GM20000 (cell line): ENCODE measurements at places on chromosomes 6 and 20.

- DNase-seq, result no peak
Measured at GRCh38 chr6:146544616-146545182, 1.1 kb downstream of the RAB32 start.

DNA sequence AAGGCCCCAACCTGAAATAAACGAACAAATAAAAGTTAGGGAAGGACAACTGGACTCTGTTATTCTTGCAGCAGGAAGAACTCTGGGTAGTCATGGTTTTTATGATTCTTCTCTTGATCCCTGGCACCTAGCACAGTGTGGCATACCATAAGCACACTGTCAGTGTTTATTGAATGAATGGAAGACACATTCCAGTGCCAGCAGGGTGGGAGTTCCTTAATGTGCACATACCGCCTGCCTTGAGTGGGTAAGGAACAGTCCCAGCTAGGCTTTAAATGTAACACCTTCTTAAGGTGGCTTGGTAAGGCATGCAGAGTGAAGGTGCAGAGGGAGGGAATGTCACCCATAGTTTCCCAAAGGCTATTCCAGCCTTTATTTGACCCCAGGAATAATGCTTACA lies 162.9 kb upstream of the CEP162 start:
- DNase-seq, result no peak

DNA sequence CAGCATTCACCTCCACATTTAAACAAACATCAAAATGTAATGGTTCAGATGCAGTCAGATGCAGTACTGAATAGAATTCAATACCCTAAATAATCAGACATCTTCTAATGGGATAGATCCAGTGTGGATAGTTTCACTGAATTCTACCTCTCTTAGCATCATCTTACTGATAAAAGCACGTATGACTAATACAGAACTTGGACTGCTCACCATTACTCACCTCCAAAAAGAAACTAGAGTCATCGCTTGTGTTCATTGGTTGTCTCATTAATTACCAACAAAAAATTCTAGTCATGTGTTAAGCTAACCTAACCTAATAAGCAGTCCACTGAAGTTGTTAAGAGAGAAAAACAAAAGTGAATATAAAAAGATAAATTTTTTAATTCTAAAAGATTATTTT lies 165.9 kb upstream of the IRAK1BP1 start:
- no peak for DNase-seq

- no peak for DNase-seq
Measured at GRCh38 chr6:121393731-121394505, 41.5 kb upstream of the GJA1 start.

- DNase-seq, result no peak
Measured at GRCh38 chr6:145818796-145819195, 4.2 kb upstream of the FBXO30 start.

- DNase-seq, result no peak
Measured at GRCh38 chr6:149962461-149963211, 1.1 kb upstream of the ULBP1 start.

DNA sequence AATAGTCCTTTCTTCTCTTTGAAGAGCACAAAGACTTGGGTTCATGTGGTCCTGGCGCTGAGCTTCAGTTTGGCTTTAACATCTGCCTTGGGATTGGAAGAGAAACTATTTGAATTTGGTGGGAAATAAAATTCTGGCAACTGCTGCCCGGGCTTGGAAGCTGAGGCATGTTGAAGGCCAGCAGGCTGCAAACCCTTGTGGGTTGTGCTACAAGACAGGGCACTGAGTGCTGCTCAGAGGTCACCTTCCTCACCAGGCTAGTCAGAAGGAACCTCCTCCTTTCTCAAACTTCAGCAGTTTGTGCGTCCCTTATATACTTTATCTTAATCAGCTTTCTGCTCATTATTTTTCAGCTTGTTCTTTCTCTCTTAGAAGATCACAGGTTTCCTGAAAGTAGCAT lies 238.4 kb upstream of the TBX18 start:
- no peak for DNase-seq

- DNase-seq, result no peak
Measured at GRCh38 chr20:25020901-25021301, 28.4 kb upstream of the APMAP start.

- no peak for DNase-seq
Measured at GRCh38 chr6:85078058-85078457, 313.7 kb upstream of the TBX18 start.

- DNase-seq, result no peak
Measured at GRCh38 chr20:10511170-10511508, 76.0 kb downstream of the SLX4IP start.

DNA sequence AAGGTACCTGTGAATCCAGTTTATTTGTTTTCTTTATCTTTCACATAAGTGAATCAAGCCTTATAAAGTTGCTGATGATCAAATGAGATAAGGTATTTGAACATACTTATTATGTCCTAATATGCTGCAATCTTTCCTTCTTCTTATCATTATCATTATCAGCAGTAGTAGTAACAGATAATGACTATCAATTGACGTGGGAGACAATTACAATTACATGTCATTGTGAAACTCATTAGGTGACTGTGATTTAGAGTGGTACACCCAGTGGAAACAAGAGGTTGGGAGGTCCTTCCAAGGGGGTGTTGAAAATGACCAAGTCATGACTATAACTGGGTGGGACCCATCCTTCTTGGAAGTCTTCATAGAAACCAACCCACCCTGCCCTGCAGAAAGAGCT lies 2.8 kb downstream of the CLIC5 start:
- DNase-seq, result no peak

- DNase-seq, result no peak
Measured at GRCh38 chr6:130368576-130368975, 2.8 kb downstream of the TMEM200A start.

GRCh38 chr20:52965380-52965779 lies 6.8 kb upstream of the TSHZ2 start:
- DNase-seq, result no peak

GRCh38 chr20:9156529-9157280 lies 87.8 kb downstream of the PLCB4 start:
- no peak for DNase-seq

DNA sequence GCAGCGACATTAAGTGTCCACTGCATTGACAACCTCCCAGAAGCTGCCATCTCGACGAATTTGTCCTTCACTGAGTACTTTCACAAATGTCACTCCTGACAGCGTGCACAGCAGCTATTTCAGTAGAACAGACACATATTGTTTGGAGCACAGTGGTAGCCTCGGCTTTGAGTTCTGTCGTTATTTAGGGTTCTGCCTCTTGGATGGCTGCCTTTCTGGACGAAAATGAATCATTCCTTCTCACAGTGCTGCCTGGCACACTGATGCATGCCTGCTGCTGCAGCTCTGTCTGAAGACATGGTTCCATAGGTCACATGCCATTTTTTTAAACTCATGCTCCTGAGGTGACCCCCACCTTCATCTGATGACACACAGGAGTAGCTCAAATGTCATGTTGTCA lies 477.0 kb downstream of the C6orf118 start:
- DNase-seq, result no peak

DNA sequence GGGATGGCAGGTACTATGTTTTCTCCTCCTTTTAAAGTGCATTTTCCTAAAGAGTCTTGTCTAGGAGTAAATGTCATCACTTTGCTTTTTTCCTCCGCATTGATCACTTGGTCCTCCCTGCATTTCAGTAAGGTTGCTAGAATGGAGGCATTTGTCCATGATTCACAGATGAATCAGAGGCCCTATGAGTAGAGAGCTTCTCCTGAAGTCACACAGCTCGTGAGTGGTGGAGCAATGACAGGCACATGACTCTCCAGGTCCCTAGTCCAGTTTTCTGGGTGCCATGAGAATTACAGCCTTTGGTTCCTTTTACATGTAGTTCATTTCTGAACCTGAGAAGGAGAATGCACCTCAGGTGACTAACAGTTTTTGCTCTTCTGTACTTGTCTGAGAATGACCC lies 50.5 kb downstream of the HLA-A start:
- no peak for DNase-seq

GRCh38 chr20:31565699-31566318 lies 39.3 kb upstream of the ID1 start:
- DNase-seq, result no peak

DNA sequence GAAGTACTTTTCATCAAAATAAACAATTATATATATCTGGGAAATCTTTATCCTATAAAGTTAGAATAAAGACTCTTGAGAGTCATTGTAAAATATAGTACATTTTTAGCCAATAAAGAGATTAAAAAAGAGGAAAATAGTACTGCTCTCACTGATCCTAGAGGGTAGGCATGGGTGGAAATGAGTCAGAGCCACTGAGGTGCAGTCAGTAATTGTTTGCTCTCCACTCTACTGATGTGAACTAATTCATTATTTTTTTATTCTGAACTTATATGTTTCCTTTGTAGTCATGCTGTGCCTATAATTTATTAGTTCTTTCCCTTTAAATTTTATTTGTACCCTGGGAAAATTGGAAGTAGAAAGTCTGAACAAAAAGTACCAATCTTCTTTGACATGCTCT lies 1359.4 kb upstream of the GJE1 start:
- no peak for DNase-seq

- DNase-seq, result no peak
Measured at GRCh38 chr6:15952231-15953151, 176.4 kb upstream of the MYLIP start.

DNA sequence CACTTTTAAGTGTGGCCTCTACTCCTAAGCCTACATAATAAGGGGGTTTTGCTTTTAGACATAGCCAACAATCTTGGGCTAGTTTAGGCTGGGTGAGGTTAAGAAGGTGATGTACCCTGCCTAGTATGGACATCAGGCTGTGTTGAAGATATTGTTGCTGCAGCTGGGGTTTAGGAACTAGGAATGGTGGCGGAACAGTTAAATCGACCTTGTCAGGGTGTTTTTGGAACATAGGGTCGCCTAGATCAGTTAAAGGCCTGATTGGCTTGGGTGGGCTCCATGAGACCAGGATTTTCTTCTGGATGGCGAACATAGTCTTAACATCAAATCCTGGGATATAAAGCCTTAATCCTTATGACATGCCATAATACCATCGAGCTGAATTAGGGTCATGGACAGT lies 156.1 kb downstream of the TRIM27 start:
- no peak for DNase-seq
